ENCODE measurements at places on chromosomes 5 and 9.

DNA sequence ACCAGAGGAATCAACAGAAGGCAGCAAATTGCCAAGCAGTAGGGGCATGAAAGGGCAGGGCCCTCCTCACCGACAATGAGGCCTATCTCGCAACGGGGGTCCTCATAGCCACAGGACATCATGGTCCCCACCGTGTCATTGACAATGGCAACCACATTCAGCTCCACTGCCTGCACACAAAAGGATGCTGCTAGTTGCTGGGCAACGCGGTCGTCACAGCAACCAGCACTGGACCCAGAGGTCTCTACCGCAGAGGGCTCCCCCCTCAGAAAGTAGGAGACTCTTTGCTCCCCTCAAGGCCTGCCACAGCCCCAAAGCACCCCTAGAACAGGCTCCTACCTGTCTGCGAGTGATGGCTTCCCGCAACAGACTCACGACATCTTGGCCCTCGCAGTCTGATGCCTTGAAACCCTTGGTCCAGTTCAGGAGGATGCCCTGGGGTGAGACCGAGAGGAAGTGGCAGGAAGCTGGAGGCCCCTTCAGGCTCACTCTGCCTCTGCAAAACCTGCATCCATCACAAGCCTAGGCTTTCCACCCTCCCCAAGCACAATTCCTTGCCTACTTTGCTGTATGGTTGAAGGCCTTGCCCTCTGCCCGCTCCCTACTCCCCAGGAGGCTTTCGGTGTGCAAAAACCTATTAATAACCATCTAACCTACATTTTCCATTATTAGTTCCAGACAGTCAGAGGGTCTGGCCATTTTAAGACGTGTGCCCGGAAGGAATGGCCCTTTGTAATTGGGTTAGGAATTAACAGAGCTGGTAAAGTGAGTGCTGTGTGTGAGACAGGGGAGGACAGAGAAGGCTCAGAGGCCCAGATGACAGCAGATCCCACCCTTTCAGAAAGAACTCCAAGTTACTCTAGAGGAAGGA, 15.2 kb downstream of the HK3 start:
- DNase-seq, result no peak

GRCh38 chr9:20524776-20525175, 97.5 kb downstream of the MLLT3 start:
- DNase-seq, result no peak

DNA sequence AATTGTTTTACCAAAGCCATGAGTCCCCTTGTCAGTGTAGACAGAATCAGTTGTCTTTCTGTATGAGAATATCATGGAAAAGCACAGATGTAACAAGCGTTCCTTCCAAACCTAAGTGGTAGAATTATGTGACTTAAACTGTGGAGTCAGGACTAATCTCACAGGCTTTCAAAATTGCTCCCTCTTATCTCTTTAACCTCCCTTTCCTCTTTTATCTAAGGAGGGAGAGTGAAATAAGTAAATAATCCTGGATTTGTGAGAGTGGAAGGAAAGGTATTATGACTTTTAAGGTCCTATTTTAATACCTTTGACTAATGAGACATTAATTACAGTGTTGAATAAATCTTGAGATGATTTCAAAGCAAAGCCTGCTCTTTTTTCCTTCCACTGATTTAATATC, 52.4 kb upstream of the LIFR start:
- no peak for DNase-seq

DNA sequence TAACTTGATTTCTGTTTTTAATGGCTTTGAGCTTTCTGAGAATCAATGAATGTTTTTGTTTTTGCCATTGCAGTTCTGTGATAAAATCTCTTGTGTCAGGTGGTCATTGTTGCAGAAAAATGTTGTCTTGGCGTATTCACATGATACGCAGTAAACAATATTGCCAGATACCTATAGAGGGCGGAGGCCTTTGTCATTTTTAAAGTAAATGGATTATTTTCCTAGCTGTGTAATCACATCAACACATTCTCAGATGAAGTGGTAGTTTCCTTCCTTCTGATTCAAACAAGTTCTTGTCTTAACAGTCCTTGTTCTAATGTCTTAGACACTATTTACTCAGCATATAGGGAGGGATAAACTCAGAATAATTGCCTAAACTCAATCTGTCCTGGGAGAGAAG, 109.9 kb upstream of the DAB2 start:
- no peak for DNase-seq

GRCh38 chr5:94693043-94693822, 74.8 kb downstream of the SLF1 start:
- no peak for DNase-seq
